ENCODE measurements at places on chromosomes 3 and 15.

GRCh38 chr3:125245521-125245920 lies 33.0 kb upstream of the SLC12A8 start:
- DNase-seq: no peak

- no peak for DNase-seq
Measured at GRCh38 chr3:133487920-133488540, 85.5 kb upstream of the CDV3 start.

DNA sequence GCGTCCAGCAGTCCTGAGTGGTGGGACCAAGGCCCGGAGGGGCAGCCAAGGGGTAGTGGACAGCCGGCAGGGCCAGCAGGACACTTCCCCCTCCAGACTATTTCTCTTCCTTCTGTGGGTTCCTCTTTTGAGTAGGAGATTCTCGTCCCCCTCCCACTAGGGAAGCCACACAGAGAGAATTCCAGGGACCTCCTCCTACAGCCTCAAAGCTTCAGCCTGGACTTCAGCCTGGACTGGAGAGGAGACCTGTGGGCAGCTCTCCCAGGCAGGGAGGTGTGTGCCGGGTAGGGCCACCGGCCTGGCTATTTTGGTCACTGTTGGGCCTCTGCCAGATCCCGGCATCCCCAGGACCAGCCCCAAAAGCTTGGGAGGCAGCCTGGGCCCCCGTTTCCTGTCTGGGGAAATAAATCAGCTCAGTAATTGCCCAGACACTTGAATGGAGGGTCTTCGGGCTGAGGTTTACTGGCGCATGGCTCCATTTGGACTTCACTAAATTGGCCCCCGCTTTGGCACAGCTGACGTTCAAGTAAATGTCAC lies 1.3 kb downstream of the SLC6A6 start:
- DNase-seq: no peak

GRCh38 chr3:186821429-186822387 lies 15.4 kb upstream of the RFC4 start:
- DNase-seq: peak; percentile 59

DNA sequence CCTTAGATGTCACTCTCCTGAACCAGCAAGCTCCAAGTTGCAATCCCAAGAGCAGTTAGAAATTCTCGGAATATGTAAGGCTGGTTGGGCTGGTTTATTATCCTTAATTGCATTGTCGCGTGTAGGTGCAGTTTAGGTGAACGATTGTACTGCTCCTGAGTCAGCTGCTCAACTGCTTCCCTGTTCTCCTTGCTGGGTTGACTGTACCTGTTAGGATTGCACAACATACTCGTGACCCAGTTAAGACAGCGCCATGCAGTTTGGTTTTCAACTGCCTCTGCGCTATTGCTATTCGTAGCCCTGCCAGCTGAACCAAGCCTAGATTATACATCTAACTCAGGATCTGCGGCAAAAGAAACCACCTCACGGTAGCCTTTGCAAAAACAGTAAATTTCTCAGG lies 41.0 kb downstream of the BCL2L10 start:
- DNase-seq: no peak

DNA sequence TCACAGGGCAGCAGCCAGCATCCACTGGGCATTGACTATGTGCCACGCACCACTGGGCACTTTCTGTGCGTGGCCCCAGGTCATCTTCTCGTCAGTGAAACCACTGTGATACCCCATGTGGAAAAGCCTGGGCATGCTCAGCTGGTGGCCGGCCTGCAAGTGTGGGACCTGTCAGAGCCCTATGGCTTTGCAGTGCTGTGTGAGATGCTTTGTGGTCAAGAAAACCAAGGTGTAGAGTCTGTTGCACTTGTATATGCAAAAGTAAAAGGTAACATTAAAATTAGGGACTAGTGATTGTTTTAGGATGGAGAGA lies 69.5 kb downstream of the PGPEP1L start:
- DNase-seq: no peak

DNA sequence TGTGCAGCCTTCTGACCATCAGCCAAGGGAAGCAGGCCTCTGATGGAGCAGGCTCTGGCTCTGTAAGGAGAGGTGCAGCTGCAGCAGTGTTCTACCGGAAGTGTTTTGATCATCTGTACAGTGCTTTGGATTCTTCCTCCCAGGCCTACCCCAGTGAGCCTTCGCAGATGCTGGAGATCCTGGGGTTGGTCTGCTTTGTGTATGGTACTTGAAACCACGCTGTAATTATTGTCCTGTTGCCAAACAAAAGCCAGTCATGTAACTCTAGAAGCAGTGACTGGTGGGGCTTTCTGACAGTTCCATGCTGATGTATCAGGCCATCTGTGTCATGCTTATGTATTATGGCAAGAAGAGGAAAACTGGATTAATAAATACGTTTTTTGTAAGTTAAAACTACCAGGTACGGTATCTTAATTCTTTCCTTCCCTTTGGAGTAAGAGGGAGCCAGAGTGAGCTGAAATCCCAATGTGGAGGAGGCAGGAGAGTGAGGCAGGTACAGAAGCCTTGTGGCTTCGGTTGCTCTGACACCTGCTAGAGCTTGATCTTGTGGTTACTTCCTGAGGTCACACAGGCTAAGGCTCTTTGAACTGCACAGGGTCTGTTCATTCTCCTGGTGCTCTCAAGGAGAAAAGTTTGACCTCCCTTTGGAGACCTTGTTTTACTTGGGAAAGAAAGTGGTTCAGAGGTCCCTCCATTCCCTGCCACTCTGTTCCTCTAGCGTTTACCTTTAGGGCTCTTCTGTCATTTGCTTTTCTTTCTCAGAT lies 3.7 kb downstream of the TMEM42 start:
- no peak for DNase-seq

- DNase-seq: no peak
Measured at GRCh38 chr3:43686700-43687498, 3.8 kb upstream of the ABHD5 start.

- no peak for DNase-seq
Measured at GRCh38 chr3:65636326-65636725, 402.4 kb downstream of the MAGI1 start.

DNA sequence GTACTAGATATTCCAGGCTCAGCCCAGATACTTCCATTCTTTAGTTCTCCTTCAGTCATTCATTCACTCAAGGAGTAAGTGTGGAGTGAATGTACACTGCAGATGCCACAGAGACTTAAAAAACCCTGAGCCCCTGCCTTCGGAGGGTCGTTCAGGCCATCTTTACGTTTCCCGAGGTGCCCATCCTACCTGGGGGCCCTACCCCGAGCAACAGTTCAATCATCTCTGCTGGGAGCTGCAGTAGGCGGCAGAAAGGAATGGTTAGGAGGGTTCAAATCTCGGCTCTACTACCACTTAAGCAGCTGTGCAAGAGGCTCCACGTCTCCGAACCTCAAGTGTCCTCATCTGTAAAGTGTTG lies 613 bp downstream of the SEC13 start:
- DNase-seq: no peak

- no peak for DNase-seq
Measured at GRCh38 chr3:195214381-195214780, 56.6 kb downstream of the XXYLT1 start.

- DNase-seq: no peak
Measured at GRCh38 chr15:52146776-52147175, 34.2 kb upstream of the BCL2L10 start.

GRCh38 chr3:185852635-185853034 lies 27.8 kb upstream of the IGF2BP2 start:
- DNase-seq: no peak

GRCh38 chr3:43053291-43053690 lies 52.6 kb downstream of the POMGNT2 start:
- DNase-seq: no peak

DNA sequence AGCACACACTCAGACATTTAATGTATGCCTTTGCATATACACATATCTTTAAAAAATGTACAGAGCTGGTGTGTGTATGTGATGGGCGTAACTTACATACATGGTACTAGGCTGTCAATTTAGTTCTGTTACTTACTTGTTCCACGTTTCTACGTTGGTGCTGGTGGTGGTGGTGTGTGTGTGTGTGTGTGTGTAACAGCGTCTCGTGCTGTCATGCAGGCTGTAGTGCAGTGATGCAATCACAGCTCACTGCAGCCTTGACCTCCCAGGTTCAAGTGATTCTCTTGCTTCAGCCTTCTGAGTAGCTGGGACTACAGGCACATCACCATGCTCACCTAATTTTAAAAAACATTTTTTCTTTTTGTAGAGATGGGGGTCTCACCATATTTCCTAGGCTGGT lies 64.2 kb downstream of the ISG20 start:
- no peak for DNase-seq

GRCh38 chr3:107441617-107442016 lies 64.4 kb downstream of the CCDC54 start:
- DNase-seq: no peak

DNA sequence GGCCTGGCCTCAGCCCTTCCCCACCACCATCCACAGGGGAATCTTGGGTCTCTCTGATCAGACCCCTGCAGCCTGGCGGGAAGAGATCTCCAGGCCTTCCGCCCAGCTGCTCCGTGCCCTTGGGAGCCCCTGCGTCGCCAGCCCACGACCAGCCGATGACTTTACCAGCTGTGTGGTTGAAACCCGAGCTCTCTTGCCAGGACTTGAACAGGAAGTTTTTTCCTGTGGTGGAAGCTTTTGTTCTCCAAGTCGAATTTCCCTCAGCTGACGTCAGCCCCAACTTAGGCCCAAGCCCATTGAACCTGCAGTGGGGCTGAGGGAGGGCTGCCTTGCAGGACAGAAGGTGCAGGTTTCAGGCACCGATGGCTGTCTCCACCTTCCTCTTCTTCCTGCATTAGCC lies 51.7 kb upstream of the SMAD3 start:
- DNase-seq: no peak

GRCh38 chr15:57455929-57456328 lies 79.6 kb downstream of the CGNL1 start:
- DNase-seq: no peak

GRCh38 chr3:57791245-57791644 lies 35.1 kb downstream of the SLMAP start:
- no peak for DNase-seq

DNA sequence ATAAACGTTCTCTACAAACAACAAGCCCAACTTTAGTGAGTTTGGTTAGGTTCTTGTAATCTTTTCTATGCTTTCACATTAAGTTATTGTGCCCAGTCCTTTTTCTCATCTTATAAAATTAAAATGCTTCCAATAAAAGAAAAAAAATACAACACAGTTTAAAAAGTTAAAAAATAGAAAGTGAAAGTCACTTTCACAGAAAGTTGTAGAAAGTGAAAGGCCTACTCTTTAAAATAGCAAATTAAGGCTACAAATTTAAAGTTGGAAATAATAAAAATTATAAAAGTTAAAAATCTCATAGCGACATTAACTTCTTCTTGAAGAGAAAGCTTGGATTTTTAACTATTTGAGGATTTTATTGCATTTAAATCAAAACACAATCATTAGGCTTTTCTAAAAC lies 35.9 kb downstream of the CD47 start:
- DNase-seq: no peak

Data from T-helper 1 cell (primary cell).